ENCODE measurements at places on chromosomes 2 and 18.

DNA sequence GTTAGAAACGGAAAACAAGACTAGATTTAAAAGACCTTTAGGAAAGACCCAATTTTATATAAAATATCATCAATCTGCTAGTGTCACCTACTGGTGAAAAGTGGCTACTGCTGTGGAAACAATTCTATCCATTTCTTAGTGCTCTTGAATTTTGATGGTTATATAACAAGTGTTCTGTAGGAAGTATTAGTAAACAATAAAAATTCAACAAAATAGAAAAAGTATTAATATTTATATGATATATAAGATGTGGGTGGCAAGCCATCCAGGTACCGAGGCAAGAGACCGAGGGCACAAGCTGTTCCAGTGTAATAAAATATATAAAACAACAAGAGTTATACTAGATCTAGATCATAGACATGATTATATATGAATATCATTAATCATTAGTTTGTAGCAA lies 6.2 kb upstream of the TMEM87B start:
- no peak for DNase-seq

- no peak for DNase-seq
These were observed 251.7 kb downstream of the HNMT start for GRCh38 chr2:138215958-138216357.

DNA sequence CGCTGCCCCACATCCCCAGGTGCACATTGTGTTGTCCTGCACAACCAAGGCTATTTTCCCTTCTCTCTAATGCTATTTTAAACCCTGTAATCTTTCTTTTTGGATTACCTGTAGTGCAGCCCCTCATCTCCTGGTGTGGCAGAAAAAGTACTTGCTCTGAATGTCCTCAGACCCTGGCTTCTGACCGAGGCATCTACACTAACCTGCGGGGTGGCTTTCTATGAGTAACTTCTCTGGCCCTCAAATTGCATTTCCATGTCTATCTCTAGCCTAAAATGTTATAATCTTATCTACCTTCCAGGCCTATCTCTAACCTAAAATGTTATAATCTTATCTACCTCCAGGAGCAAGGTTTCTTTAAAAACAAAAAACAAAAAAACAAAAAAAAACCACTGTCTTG lies 18.2 kb upstream of the SP5 start:
- DNase-seq = no peak

GRCh38 chr2:608297-608696 lies 68.9 kb downstream of the TMEM18 start:
- no peak for DNase-seq

DNA sequence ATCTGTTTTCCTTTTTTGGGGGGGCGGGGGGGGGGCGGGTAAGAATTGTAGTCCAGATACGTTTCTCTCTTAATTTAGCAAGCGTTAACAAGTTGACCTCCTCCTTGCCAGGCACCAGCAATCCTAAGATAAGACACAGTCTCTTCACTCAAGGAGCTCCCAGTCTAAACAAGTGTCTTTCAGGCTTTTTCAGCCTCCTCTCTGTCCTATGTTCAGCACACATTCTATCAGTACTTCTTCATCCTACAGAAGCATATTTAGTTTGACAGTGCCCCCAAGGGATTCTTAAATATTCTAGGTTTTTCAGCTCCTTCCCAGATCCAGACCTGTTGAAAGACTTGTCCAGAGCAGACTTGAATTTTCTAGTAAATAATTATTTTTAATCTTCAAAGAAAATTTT lies 2.7 kb downstream of the PPP1CB start:
- DNase-seq = no peak

DNA sequence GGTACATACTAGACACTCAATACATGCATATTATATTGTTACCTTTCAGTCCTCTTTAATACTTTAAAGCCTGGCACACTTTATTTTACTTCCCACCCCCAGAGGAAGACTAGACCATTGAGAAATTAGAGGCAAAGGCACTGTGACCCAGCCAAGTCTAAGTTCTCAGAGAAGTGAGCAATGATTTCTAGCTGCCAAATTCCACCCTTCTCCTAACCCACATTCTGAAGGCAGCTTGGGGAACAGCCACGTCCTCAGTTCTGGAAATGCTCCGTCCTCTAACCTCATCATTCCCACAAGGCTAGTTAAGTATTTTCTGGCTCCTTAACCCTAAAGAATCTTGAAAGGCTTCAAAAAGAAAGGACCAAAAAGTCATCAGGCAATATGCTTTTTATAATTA lies 86.6 kb downstream of the COL5A2 start:
- DNase-seq = no peak

GRCh38 chr2:59008950-59009349 lies 767.8 kb upstream of the FANCL start:
- no peak for DNase-seq

DNA sequence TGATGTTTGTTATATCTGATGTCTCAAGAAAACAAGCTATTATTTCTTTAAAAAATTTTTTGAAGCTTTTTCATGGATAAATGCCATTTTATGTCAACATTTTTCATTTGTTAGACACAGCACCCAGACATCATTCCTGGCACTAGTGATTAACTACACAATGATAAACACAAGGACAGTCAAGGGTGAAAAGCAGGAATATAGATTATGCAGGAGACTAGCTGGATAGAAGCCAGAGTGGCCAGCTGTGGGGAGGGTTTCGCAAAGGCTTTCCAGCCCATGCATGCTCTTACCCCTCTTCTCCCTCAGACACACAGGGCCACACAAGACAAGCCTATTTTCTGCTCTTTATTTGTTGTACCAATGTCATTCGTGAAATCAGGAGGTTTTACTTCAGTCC lies 127.1 kb upstream of the TTC39C start:
- DNase-seq = no peak

DNA sequence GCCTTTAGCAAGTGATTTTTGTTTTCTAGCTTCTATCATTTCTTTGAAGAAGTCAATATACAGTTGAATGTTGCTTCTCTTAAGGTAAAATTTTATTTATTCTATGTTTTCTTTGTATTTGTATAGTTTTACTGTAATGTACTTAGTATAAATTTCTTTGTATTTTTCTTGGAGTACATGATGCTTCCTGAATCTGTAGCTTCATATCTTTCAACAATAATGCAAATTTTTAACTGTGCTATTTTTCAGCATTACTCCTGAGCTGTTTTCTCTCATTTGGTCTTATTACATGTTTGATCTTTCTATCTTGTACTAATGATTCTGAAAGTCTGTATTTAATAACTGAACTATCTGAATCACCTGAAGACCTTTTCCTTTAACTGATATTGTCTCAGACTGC lies 253.9 kb upstream of the NXPH2 start:
- no peak for DNase-seq

DNA sequence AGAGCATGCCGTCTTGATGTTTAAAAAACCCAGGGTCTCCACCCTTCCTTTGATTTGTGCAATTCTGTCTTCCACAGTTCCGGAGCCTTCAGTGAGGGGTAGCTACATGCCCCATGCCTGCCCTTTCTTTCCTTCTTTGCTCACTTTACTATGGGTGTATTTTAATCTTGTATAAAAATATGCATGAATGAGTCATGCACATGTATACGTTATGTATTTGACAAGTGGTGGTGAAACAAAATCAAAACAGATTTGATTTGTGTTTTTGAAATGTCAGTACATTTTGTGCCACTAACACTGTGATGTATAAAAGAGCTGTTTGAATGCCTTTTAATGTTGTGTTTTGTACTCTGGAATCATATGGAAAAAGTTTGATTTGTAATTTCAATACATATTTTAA lies 126.5 kb downstream of the RNF144A start:
- DNase-seq = no peak

GRCh38 chr2:141994066-141994465 lies 136.8 kb downstream of the LRP1B start:
- no peak for DNase-seq

DNA sequence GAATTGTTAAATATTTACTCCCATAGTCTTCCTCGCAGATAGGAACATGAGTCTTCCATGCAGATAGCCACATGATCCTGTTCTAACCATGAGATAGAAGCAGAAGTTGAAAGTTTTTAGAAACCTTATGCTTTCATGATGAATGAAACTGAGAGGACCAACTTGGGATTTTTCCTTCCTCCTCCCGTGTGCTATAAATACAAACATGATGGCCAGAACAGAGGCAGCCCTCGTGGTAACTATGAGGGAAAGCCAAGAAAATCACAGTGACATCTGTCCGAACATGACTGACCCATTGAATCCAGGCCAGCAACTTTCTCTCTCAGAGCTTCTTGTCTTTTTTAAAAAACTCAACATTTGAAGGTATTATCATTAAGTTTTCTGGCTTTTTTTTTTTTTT lies 78.5 kb downstream of the ACAA2 start:
- DNase-seq = no peak

DNA sequence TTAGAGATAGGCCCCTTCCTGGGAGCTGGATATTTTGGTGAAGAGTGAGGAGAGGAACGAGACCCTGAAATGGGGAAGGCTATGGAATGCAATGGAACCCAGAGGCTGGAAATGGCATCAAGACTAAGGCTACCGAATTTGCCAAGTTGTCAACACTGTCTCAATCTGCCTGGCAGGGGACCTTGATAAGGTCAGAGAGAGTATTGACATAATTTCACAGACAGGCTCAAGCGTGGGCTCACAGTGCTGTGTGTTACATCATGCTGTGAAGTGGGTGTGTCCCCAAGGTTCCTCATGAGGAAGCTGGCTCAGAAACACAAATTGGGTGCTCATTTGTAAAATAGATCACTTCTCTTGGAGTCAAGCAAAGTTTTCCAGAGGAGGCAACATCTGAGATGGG lies 51.8 kb upstream of the CYRIA start:
- DNase-seq = no peak

DNA sequence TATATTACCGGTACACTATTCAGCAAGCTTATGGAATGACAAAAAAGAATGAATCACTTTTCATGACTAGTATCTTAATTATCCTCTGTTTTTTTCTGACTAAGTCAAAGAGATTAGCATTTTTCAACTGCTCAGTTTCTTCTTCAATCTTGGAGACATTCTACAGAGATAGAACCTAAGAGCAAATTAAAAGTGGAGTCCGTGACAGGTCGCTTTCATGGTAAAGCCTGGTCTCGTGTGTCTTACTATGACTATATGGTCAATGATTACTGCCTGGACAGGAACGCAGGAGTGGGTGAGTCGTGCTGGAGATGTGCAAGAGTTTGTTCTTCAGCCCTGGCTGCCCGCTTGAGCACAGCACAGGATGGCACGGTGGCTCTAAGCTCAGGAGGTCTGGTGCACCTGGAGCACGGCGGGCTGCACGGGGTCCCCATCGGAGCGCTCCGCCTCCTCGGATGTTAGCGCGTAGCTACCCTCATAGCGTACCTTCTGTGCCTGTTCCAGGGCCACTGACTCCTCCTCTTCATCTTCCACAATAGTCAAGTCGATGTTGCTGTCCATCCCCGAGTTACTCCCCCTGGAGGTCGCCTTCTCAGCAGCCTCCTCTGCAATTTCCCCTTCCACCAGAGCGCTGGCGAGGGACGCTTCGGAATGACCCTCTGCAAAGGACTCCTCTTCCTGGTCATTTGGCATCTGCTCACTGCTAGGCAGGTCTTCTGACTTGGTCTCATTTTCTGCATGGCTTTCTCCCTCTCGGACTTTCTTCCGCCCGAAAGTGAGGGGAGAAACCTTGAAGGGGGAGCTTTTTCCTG lies 11.1 kb downstream of the CAVIN2 start:
- DNase-seq = no peak

- DNase-seq = no peak
These were observed 36.7 kb upstream of the ST8SIA5 start for GRCh38 chr18:46793565-46793964.

DNA sequence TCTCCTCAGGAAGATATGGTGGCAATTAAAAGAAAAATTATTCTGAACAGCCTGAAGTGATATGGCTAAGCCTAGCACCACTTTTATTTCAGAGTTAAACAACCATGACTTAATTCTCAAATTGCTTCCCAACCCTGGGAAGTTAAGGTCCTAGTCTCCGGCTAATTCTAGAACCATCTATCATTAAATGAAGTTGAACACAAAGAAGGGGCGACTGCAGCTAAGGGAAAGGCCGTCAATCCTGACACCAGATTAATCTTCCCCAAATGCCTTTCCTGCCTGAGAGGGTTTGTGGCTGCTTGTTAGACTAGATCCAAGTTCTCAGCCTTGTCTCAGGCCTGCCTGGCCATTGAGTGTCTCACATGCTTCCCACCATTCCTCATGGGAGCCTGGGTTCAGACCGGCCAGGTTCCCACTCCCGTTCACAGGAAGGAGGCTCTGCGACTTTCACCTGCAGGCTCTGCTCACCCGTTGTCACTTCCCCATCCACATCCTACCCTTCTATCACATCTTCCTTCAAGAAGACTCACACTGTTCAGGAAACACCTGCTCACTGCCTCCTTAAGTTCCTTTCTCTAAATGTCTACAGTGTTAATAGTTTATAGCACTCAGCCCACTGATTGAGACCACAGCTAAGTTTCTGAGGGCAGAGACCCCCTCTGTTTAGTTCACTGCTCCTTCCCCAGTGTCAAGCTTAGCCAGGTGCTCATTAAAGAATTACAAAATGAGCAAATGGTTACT lies 282.9 kb upstream of the REV1 start:
- no peak for DNase-seq

- DNase-seq = no peak
These were observed 746 bp upstream of the IL37 start for GRCh38 chr2:112910219-112910618.

- DNase-seq = no peak
These were observed 394.3 kb downstream of the CMPK2 start for GRCh38 chr2:6471419-6471818.

- no peak for DNase-seq
These were observed 96.7 kb downstream of the SH3BP4 start for GRCh38 chr2:235048549-235048948.

GRCh38 chr2:169105476-169105875 lies 36.1 kb downstream of the DHRS9 start:
- no peak for DNase-seq

GRCh38 chr2:120550282-120550681 lies 185.4 kb upstream of the GLI2 start:
- DNase-seq = no peak

GRCh38 chr2:73979686-73980085 lies 5.0 kb upstream of the TET3 start:
- no peak for DNase-seq

Data from stimulated activated CD8-positive, alpha-beta memory T cell treated with anti-CD3 and anti-CD28 coated beads, Interleukin-4, amount 100 ng/mL, for 1 hour (primary cell).